Kidney (tissue), 22 donors: ENCODE measurements at places on chromosomes 5 and 9. TPM values are rescaled to one million over a fixed set of nuclear protein-coding genes. Genes with fewer than 3 reads are reported as not detected.

Gene TMEM252
- 3.4 TPM for polyA plus RNA-seq

Gene CER1
- 0.45 TPM for polyA plus RNA-seq

Gene NTRK2
- polyA plus RNA-seq, result 20.0 TPM

Gene EQTN
- not detected for polyA plus RNA-seq

Gene CA9
- polyA plus RNA-seq, result 0.67 TPM

Gene GFI1B
- polyA plus RNA-seq, result not detected

Gene AKNA
- polyA plus RNA-seq, result 6.1 TPM

Gene PCDHGA10
- 0.47 TPM for polyA plus RNA-seq

Gene RFX3
- 1.6 TPM for polyA plus RNA-seq

Gene TUSC1
- 16.7 TPM for polyA plus RNA-seq

Gene WDR31
- polyA plus RNA-seq, result 3.1 TPM

Gene DND1
- polyA plus RNA-seq, result 0.41 TPM

Gene ZCCHC10
- 32.7 TPM for polyA plus RNA-seq

GRCh38 chr5:41817625-41818301, 52.5 kb downstream of the OXCT1 start:
- DNase-seq, result no peak

DNA sequence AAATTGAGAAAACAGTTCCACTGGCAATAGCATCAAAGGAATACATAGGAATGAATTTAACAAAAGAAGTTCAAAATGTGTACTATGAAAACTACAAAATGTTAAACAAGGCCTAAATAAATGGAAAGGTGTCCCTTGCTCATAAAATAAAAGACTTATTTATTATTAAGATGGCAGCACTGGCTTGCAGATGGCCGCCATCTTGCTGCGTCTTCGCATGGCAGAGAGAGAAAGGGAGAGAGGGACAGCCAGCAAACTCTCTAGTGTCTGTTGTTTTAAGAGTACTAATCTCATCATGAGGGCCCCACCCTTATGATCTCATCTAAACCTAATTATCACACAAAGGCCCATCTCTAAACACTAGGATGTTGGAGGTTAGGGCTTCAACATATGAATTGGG, 47.1 kb downstream of the ABLIM3 start:
- no peak for DNase-seq

DNA sequence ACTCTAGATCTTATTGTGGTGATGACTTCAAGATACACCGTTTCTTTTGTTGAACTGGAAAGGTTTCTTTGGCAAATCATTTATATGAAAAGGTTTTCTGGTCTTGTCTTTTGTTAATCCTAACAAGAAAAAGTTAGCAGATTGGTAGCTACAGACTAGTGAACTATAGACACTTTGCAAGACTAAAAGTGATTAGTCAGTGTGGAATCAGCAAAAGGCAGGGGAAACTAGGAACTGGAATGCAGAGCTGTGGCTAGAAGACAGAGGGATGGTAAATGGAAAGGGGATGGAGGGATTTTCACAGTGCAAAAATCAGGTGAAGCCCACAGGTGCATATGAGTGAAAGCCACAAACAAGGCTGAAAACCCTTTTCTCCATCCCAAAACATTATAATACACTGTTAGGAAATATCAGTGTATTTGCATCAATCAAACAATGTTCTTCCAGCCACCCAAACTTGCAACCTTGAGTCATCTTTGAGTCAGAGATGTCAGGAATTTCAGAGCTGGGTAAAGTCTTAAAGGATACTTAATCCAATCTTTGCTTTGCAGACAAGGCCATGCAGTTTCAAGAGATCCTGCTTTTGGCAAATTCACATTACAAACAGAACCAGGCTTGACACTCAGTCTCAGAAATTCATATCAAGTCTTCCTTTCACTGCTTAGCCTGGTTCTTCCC, 52.7 kb downstream of the PLK2 start:
- DNase-seq, result no peak

GRCh38 chr5:96048763-96049162, 87.1 kb upstream of the ELL2 start:
- DNase-seq, result no peak

DNA sequence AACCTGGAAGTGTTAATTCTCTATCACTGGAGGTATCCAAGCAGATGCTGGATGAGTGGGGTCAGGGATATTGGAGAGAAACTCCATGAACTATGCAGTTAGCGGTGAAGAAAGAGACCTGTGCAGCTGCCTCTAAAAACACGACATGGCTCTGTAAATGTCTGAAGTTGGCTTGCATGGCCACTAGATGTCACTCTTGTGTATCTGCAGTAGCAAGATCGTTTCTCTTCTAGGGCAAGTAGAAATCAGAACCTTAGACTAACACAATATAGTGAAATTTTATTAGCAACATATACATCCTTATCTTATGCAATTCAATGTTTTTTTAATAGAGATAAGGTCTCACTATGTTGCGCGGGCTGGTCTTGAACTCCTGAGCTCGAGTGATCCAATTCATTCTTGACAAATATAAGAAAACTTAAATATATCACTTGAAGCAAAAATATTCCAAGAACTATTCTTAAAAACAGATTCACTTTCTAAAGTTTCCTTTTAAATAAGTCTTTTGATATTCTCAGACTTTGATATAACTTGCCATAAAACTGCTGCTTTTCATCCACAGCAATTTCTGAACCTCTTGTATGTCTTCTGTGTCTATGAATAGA, 2.9 kb downstream of the OR2S2 start:
- no peak for DNase-seq

DNA sequence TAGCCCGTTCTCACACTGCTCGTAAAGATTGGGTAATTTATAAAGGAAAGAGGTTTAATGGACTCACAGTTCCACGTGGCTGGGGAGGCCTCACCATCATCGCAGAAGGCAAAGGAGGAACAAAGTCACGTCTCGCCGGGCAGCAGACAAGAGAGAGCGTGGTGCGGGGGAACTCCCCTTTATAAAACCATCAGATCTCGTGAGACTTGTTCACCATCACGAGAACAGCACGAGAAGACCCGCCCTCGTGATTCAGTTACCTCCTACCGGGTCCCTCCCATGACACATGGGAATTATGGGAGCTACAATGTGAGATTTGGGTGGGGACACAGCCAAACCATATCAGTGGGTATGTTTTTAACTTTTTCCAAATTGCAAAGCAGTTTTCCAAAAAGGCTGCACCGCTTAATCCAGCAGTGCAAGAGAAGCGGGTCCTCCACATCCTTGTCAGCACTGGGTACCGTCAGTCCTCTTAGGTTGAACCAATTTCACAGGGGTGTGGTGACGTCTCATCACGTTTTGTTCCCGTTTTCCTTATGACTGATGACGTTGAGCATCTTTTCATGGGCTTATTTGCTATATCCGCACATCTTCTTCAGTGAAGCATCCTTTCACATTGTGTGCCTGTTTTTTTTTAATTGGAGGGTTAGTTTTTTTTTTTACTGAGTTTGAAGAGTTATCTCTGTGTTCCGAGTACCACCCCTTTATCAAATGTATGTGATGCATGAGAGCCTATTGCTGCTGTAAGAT, 8.0 kb upstream of the FCN2 start:
- DNase-seq, result no peak

- no peak for DNase-seq
Observed at GRCh38 chr9:35179347-35180280, 17.8 kb downstream of the UNC13B start.

DNA sequence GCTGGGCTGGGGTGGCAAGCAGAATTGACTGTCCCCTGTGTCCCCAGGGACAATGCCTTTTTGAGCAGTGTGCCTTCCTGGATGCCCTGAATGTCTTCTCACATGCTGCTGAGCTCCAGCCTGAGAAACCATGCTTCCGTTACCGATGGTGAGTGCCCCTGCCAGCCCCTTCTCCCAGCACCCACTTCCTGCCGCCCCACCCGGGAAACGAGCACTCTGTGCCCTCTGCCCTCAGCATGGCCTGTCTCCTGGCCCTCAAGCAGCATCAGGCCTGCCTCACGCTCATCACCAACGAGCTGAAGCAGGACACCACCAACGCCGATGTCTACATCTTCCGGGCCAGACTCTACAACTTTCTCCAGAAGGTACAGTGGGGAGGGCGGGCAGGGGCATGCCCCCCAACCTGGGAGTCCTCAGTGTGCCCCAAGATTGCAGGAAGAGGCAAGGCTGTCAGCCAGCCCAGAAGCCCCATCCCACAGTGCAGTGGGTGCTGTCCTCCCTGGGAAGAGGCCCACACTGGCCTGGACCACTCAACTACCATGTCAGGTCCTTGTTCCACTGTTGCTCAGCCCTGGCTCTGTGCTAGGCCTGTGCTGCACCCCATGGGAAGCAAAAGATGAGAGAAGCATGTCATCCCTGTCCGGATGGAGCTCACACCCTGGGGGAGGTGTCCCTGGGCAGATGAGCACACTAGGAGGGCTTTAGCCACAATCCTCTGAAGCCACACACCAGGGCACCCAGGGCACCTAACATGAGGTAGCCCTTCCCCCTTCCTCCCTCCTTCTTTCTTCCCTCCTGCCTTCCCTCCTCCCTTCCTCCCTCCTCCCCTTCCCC, 4.4 kb downstream of the TTC16 start:
- DNase-seq, result no peak

DNA sequence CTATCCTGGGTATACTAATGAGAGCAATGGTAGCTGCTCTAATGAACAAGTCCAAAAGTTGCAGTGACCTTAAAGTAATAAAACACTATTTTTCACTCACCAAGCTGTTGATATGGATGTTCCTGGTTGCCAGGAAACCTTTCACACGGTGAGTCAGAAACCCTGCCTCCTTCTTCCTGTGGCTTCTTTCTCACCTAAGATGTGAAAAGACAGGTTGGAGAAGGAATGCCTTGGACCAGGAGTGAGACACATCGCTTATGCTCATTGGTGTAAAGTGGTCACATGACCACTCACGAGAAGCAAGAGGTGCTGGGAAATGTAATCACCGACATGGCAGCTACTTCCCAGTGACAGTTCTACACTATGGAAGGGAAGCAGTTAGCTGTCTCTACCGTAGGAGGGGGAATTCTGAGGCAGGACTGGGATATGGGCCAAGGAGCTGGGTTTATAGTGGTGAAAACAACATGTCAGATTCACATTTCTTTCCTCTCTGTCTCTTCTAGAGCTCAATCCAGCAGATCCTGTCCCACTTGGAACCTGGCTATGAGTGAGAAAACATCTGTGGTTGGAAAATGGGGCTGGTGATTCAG, 320.4 kb upstream of the KLF4 start:
- DNase-seq, result no peak

DNA sequence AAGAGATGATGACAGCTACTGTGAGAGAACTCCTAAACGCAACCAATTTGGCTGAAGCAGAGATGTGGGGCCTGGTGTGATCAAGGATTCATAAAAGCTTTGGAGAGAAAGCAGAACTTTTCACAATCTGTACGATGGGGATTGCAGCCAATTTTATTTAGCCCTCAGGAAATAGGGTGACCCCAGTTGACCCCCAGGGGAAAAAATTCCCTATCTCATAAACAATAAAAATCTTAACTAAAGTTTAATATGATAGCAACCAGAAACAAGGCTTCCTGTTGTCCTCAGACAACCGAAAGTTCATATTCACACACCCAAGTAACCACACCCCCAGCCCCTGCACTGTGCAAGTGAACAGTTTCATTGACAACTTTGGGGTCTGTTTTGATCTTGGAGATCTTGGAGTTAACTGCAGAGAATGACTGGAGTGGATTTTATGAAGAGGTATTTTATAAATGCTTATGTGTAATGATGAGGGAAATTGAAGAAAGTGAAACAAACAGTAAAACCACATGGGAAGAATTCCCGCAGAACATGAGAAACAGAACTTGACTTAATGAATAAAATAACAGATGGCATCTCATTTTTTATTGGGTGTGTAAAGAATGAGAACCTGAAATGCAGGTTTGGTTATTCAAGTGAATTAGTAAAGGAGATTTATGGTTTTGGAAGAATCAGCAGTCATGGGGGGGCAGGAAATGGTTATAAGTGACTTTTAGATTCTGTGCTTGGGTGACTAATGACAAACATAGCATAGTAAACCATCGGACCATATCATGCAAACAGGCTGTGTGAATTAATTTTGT, 94.5 kb downstream of the PDE4D start:
- no peak for DNase-seq

- no peak for DNase-seq
Observed at GRCh38 chr9:81833563-81834345, 94.5 kb upstream of the SPATA31D4 start.

GRCh38 chr5:125194883-125195282, 448.4 kb upstream of the ZNF608 start:
- no peak for DNase-seq

- DNase-seq, result no peak
Observed at GRCh38 chr5:145244788-145245187, 590.4 kb downstream of the PRELID2 start.

DNA sequence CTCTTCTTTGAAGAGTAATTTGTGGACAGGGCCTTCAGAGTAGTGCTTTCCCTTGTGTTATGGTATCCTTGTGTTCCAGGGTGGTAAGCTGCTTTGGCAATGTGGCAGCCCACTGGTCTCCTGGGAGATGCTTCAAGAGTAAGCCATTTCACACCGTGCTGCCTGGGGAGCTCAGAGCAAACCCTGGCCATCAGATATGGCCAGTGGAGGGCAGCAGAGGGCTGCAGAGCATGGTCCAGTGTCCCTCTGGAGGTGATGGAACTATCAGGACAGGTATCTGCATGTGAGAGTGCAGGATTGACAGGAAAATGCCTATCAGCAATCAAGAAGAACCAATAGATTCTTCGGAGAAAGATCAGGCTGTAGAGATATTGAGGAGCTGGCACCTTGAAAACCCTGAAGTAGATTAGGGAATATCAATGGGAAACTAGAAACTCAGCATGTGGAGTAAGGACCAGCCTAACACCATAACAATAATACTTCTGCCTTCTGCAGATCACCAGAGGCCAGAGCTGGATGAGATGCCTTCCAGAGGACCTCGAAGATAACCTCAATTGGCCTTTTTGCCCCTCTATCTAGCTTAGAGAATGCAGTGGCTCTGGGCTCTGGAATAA, 90.8 kb downstream of the PLPPR1 start:
- peak; percentile 69 for DNase-seq

DNA sequence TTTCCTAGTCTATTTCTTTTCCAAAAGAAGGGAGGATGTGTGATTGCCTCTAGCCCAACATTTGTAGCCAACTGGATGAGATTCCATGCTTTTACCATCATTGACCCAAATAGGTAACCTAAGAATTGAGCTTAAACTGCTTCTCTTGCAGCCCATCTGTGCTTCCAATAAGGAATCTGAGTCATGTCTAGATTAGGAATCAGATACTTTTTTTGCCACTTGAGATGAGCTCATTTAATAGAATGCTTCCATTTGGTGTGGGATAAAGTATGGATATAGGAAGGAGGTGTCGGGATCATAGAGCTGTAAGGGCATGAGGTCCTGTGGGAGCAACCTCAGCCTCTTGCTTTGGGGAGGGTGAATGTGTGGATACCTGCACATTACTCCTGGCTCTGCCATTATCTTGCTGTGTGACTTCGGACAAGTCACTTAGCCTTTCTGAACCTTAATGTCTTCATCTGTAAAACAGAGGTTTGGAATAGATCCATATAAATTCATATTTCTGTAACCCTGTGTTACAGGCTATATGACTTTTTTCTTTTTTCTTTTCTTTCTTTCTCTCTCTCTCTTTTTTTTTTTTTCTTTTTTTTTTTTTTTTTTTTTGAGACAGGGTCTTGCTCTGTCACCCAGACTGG, 56.2 kb downstream of the MAP1B start:
- no peak for DNase-seq
